ENCODE measurements at places on chromosomes 12 and 14.

DNA sequence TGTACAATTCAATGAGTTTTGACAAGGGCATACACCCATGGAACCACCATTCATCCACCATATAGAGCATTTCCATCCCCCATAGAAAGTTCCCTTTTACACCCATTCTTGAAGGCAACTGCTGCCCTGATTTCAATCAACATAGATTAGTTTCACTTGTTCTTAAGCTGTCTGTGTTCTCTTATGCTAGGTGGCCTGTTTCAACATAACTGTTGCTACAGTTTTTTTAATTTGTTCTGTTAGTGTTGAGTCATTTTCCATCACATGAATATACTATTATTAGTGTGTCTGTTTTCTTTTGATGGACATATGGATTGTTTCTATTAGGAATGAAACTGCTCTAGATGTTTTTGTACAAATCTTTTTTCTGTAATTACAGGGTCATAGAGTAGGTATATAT lies 123.4 kb downstream of the PTPRQ start:
- no peak for DNase-seq

GRCh38 chr12:7747246-7747645 lies at the start of gene CLEC4C:
Gene CLEC4C (minus strand): TSS chr12:7747375. CDS start chr12:7747348, 27 bp downstream.
- no peak for DNase-seq

- no peak for DNase-seq
These were observed 27.1 kb upstream of the NR2C1 start for GRCh38 chr12:95100264-95101190.

- DNase-seq = no peak
These were observed 25.1 kb downstream of the MEG3 start for GRCh38 chr14:100850841-100851585.

GRCh38 chr12:67989184-67989920 lies at the start of gene IFNG-AS1:
Gene IFNG-AS1 (plus strand): TSS chr12:67989447.
- DNase-seq = no peak

DNA sequence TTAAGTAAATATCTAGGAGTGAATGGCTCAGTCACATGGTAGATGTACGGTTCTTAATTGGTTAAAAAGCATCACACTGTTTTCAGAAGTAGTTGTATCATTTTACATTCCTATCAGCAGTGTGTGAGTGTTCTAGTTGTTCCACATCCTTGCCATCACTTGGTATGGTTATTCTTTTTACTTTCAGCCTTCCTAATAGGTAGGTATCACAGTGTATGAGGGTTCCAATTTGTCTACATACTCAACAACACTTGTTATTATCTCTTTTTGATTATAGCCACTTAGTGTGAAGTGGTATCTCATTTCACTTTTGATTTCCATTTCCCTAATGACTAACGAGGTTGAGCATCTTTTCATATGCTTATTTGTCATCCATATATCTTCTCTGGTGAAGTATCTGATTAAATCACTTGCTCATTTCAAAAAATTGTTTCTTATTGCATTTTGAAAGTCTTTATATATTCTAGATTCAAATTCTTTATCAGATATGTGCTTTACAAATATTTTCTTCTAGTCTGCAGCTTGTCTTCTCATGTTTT lies 3.5 kb upstream of the SPRYD3 start:
- no peak for DNase-seq

DNA sequence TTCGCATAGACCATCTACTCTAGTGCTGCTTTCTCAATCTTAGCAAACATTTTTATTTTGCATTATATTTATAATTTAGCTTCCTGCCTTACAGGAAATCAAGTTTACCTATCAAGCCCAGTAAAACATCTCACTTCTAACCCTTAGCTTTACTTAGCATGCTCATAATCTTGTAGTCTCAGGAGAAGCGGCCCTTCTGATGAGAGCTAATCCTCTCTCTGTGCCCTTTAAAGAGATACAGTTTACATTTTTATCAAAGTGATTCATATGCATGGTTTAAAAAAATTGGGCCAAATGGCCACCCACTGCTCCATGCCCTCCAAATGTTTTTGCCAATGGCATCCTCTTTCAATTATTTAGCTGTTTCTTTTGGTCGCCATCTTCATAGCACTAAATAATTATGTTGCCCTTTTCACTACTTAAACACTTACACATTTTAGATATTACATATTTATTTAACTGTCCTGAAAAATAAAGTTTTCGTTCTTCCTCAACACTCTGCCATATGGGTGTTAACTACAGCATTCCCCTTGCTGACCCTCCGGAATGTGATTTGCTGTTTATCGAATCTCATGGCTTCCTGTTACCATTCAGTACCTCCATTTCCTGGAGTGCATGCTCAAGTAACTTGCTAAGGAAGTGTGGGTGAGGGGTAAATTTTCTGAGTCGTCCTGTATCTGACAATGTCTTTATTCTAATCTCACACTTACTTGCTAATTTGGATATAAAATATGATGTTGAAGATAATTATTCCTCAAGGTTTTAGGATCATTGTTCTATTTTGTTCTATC lies 29.3 kb downstream of the YLPM1 start:
- DNase-seq = no peak

- DNase-seq = no peak
These were observed 1.4 kb upstream of the PTPRQ start for GRCh38 chr12:80442426-80443222.

GRCh38 chr14:54567224-54567638 lies 303 bp downstream of the SAMD4A start:
- no peak for DNase-seq
